ENCODE measurements at places on chromosomes 12 and 14.

- DNase-seq, result no peak
These were observed 16.6 kb upstream of the SFSWAP start for GRCh38 chr12:131694116-131694838.

DNA sequence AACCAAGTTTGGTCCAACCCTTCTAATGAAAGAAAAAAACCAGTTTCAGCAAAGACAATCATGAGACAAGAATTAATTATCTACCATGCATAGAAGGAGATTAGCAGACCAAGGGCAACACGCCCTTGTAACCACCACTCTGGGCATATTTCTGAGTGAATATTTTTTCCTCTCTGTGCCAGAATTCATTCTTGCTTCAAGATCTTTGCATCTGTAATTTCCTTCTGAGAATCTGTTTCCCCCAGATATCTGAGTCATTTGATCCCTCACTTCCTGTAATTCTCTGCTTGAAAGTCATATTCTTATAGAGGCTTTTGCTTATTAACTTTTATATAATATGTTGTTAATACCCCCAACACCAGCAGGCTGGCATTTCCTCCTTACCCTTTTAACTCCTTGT lies 243.7 kb downstream of the SLC16A7 start:
- DNase-seq, result no peak

DNA sequence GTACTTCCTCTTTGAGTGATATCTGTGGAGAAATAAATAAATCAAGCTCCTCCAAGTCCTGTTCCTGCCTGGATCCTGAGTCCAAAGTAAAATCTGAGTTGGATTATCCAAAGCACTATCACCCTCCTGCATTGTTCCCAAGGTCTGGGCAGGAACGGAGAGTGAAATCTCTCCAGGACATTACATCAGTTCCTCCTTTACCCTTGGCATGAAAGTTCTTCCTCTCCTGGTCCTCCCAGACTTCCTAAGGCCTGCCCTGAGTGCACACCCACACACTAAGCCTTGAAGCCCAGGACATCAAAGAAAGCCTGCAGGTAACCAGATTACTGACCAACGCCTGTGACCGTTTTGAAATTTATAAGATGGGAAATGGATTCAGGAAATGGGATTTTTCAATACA lies 206.8 kb upstream of the BCL2L14 start:
- DNase-seq, result no peak

- DNase-seq, result no peak
These were observed 245.5 kb downstream of the BCL11B start for GRCh38 chr14:99026471-99026870.

DNA sequence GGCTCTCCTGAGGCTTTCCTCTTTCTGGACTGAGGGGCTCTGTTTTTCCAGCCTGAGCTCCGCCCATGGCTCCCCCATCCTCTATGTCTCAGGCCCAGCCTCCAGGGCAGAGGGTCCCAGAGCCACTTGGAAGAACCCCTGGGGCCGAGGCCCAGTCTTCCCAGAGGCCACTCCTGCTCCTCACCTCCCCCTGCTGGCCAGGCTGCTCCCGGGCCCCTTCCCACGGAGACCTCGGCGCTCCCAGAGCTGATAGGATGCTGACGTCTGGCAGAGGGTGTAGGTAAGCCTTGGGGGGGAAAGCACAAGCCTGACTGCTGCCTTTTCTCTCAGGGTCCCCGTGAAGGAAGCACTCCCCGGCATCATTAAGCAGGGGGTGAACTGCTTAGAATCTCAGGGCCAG lies 51.4 kb downstream of the ERH start:
- no peak for DNase-seq

DNA sequence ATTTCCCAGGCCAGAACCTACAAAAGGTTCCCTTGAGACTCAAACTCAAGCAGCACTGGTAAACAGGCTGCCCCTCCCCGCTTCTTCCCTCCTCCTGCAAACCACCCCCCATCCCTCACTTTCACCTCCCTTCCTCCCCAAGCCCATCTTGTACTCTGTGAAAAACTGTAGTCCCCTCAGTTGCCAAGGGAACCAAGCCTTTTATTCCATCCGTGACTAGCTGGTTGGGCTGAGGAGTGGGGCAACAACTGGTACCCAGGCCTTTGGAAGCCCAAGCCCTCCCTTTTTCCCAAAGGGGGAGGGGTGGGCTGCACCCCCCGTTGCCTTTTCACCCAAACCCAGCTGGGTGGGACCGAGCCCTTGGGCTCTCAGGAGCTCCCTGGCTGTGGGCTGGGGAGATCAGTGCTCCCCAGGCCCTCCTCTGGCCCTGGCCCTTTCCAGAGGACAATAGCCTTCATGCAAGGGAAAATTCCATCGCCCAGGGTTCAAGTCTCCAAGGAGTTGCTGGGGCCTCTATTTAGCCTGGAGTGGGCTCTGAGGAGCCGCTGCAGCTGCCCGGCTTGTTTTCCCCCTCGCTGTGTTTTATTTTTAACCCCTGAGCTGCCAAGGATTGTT lies 61.9 kb downstream of the ZFP36L1 start:
- DNase-seq, result no peak

DNA sequence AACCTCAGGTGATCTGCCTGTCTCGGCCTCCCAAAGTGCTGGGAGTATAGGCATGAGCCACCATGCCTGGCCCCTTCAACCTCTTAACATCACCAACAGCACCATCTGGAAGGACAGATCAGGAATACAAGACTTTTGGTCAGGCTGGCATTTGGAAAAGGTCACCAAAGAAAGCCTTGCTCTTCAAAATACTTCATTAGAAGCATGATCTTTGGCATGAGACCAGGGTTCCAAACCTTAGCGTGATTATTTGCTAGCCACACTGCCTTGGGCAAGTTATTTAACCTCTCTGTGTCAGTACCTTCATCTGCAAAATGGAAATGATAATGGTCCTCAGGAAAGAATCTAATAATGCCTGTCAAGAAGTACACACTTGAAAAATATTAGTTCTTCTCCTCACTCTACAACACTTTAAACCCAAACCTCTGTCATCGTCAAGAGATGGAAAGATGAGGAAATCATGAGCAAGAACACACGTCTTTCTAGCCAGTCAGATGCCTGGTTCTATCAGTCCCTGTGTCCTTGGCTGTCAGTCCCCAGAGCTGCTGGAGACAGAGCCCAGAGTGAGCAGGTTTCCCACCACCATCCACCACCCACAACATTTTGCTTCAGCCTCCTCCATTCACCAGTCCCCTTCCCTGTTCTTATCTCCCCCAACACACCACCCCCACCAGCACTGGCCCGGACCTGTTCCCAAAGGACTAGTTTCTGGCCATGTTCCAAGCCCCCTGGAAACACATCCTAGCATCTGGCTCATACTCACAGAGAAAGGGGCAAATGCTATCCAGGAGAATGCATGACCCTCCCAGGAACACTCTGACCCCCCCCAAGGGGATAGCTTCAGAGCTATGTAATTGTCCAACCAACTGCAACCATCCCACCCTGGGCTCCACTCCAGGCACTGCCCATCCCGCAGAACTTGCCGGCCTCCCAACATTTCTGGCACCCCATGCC lies 2.0 kb downstream of the ADCY6 start:
- no peak for DNase-seq

- DNase-seq, result peak; percentile 78
These were observed 45.9 kb downstream of the PPP1R13B start for GRCh38 chr14:103801459-103801858.

GRCh38 chr12:110247340-110248095 lies 33.5 kb upstream of the ATP2A2 start:
- peak; percentile 70 for DNase-seq

- no peak for DNase-seq
These were observed 44.2 kb downstream of the ARID2 start for GRCh38 chr12:45773747-45774146.

GRCh38 chr12:54298904-54299303 lies 1.9 kb downstream of the NFE2 start:
- DNase-seq, result no peak

Measured in kidney glomerular epithelial cell (primary cell).